ENCODE measurements at places on chromosomes 12 and 14.

DNA sequence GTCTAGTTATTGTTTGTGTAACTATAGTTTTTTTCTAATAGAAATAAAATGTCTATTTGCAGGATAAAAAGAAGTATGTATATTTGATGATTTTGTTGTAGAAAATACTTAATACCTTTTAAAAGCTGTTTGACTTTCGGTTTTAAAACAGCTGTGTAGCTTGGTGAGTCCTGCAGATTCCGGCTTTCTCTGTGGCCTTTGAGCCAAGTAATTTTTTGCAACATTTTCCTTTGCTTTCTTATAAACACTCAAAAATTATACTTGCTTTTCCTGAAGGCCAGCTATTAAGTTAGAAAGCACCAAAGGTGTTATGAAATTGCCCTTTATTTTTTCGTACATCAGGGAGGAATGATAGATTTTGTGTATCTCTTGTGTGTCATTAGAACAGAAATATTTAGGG, 63.6 kb downstream of the CRADD start:
- DNase-seq = no peak

- DNase-seq = no peak
Observed at GRCh38 chr12:130474599-130475269, 137.0 kb downstream of the PIWIL1 start.

- DNase-seq = no peak
Observed at GRCh38 chr14:90807060-90807459, 9.2 kb downstream of the TTC7B start.

DNA sequence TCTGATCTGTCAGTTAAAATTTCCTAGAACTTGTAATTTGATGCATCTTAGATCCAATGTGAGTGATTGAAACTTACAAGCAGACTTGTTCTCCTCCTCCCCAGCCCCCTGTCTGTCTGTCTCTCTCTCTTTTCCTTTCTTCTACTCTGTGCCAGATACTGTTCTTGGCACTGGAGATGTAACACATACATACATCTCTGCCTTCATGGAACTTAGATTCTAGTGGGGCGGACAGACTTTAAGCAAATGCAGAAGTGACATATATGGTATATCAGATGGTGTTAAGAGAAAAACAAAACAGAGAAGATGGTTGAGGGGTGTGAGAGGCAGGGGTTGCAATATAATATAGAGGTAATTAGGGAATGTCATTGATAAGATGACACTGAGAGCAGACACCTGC, 6.6 kb downstream of the CHST11 start:
- no peak for DNase-seq

- DNase-seq = no peak
Observed at GRCh38 chr12:88553941-88554658, 26.2 kb downstream of the KITLG start.

DNA sequence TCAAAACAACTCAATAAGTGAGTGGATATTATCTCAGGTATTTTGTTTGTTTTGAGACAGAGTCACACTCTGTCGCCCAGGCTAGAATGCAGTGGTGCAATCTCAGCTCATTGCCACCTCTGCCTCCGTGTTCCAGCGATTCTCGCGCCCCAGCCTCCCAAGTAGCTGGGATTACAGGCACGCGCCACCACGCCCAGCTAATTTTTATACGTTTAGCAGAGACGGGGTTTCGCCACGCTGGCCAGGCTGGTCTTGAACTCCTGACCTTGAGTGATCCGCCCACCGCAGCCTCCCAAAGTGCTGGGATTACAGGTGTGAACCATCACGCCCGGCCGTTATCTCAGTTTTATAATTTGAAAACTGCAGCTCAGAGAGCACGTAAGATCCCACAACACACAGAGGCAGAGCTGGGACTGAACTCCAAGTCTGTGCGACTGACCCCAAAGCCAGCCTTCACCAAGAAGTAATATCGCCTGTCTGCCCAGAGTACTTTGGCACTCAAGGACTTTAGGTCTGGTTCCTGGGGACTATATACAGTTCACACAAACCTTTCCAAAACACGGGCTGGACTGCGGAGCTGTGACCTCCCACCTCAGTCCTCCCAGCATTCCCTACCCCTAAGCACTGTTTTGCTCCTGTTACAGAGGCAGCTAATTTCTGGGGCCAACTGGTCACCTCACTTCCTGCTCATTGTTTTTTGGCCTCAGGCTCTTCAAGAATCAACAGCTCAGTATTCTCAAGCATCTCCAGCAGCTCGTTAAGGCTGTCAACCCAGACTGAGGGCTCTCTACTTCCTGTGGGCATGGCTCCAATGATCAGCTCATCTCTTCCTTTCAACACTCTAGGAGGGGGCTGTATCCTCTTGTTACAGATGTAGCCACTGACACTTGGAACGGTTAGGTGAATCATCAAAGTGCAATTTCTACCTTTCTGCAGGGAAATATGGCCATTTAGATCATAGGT, 22.5 kb downstream of the TESC start:
- no peak for DNase-seq

Measured in germinal center (tissue), 1 donor.